ENCODE measurements at places on chromosomes 12 and 14.
A peak's percentile ranks its signal among the peaks of the same experiment; 100 is the strongest.

GRCh38 chr12:57187222-57188089, 29.1 kb upstream of the NXPH4 start:
- DNase-seq = no peak

DNA sequence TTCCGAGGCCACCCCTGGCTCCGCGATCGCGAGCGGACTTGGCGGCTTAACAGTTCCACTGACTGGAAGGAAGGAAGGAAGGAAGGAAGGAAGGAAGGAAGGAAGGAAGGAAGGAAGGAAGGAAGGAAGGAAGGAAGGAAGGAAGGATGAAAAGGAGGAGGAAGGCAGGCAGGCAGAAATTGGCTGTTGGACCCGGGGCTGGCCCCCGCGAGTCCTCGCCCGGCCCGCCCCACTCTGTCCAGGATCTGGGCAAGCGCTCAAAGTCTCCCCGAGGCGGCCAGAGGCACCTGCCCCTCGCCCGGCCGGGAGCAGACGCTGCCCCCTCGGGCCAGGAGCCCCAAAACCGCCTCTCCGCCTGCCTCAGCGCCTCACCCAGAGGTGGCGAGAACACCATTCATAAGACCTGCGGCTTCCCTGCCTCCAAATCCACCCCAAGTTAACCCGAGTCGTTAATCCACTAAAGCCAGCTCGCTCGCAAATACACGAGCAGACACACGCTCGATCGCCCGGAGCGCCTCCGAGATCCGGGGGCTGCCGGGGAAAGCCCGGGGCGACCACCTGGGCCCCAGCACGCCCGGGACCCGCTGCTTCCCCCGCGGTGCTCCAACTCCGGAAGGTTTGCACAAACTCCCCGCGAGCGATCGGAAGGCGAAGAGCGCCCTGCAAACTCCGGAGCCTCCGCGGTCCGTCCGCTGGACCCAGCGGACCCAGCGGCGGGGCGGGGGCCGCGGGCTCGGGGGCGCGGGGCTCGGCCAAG, 844 bp downstream of the DPF3 start:
- DNase-seq = peak; percentile 41

DNA sequence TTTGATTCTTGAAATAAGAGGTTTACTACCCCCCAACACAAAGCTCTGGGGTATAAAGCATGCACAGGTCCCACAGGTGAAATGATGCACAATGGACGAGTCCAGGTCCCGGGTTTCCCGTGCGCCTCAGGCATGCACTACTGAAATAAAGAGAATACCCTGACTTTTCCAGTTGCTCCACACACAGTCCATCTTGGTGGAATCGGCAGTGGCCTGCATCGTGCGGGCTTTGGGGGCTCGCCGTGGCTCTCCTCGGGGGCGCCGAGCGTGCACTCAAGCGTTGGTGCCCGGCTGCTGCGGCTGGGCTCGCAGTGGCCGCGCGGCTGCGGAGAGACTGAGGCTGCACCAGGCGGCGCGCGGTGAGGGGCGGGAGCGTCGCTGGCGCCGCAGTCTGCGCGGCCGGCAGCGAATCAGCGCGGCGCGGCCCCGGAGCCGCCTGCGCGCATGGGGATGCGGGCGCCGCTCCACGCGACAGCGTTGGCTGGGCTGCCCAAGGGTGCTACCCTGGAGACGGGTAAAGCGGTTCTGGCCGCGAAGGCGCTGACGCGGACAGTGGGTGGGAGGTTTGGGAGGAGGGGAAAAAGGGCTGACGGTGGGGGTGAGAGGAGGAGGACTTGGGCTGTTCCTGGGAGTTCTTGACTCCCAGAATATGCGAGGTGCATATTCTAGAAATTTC, 53.8 kb upstream of the CCDC175 start:
- DNase-seq = peak; percentile 32

DNA sequence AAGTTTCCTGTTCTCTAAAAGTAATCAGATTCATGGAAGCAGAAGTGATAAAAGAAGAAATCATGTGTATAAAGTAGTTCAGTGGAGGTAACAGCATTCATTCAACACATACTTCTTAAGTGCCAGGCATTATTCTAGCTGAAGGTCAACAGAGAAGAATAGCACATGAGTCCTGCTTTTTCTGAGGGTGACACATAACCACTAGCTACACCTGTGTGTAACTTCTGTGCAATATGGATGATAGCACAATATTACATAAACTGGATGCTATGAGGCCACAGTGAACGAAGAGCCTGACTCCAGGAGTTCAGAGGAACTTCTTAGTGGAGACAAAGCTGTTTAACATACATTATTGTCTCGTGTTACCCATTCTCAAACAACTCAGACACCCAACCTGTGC, 114.3 kb upstream of the PCED1B start:
- no peak for DNase-seq

All from suppressor macrophage treated with lipopolysaccharide for 1 hour (primary cell).